ENCODE measurements at places on chromosomes 12 and 14.

GRCh38 chr12:95529693-95530225 is 21.5 kb downstream of the USP44 start:
- DNase-seq, result no peak

GRCh38 chr14:36346052-36346451 is 25.6 kb upstream of the MBIP start:
- DNase-seq, result no peak

DNA sequence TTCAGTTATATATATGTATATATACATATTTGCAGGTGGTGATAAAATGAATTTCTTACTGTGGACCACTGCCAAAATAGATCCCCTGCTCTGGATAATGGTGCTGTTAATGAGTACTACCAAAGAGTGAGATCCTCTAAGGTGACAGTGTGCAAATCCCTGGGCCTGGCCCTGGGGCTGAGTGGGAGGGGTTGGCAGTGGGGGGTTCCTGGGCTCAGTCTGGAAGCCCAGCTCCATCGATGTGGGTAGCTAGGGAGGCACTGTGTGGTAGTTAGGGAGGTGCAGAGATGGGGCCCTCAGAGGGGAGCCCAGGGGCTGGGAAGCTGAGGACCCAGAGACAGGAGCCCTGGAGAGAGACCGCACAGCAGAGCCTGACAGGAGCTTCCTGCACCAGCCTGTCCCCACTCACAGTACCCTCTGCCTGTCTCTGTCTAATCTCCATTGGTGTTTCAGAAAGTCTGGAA is 9.1 kb downstream of the KRT8 start:
- peak; percentile 63 for DNase-seq

- DNase-seq, result no peak
Measured at GRCh38 chr12:132508491-132508740, 18.5 kb downstream of the FBRSL1 start.

- no peak for DNase-seq
Measured at GRCh38 chr14:75125617-75126016, 1.2 kb downstream of the NEK9 start.

DNA sequence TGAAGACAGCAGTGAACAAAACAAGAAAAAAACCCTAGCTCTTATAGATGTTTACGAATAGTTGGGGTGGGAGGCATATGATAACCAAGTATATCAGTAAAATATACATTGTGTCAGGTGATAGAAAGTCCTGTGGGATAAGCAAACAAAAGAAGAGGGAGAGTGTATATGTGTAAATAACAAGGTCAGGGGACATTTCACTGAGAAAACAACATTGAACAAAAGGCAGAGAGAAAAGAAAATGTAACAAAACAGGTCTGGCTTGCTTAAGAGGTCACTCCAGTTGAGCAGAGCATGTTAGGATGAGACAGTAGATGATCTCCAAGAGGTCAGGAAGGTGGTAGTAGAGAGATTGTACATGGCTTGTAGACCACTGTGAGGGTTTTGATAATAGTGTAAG is 304.1 kb downstream of the ACSS3 start:
- no peak for DNase-seq

DNA sequence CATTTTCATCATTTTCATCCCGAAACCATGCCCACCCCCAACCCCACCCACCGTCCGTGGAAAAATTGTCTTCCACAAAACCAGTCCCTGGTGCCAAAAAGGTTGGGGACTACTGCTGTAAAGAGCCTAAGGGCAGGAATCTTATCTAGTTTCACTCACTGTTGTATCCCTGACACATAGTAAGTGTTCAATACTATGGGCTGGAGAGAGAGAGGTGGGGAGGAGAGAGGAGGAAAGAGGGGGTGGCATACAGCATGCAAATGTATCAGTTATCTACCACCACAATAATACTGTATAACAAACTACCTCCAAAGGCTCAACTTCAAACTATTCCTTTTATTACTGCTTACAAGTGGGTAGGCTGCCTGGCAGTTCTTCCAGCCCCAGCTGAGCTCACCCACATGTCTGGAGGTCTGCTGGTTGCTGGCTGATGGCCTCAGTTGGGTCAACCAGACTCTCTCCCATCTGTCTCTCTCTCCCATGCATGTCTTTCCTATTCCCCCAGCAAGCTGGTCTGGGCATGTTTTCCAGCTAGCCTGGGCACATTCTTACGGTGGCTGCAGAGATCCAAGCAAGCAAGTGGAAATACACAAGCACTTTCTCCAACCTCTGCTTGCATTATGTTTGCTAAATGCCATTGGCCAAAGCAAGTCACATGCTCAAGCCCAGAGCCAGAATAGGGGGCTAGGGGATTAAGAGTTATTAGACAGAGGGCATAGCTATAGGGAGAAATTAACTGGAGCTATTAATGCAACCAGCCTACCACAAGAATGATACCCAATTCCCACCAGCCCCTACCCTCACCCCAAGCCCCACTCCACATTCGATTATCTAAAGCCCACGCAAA is 31.6 kb upstream of the FICD start:
- no peak for DNase-seq

GRCh38 chr12:111868676-111869588 is 26.9 kb downstream of the MAPKAPK5 start:
- no peak for DNase-seq

DNA sequence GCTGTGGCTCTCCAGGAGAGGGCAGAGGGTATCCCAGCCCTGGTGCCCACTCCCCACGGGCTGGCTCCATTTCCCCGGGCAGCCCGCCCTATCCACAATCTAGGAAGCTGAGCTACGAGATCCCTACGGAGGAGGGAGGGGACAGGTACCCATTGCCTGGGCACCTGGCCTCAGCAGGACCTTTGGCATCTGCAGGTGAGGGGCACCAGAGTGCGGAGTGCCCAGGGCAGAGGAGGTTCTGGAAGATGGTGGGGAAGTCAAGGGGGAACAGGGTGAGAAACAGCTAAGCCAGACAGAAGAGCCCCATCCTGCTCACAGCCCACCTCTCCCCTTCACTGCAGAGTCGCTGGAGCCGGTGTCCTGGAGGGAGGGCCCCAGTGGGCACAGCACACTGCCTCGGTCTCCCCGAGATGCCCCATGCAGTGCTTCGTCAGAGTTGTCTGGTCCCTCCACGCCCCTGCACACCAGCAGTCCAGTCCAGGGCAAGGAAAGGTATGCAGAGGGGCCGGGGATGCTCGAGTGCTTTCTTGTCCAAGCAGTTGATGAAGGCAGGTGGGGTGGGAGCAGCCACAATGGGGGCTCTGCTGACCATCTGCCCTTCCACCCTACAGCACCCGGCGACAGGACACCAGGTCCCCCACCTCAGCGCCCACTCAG is 10.3 kb downstream of the TNS2 start:
- no peak for DNase-seq

DNA sequence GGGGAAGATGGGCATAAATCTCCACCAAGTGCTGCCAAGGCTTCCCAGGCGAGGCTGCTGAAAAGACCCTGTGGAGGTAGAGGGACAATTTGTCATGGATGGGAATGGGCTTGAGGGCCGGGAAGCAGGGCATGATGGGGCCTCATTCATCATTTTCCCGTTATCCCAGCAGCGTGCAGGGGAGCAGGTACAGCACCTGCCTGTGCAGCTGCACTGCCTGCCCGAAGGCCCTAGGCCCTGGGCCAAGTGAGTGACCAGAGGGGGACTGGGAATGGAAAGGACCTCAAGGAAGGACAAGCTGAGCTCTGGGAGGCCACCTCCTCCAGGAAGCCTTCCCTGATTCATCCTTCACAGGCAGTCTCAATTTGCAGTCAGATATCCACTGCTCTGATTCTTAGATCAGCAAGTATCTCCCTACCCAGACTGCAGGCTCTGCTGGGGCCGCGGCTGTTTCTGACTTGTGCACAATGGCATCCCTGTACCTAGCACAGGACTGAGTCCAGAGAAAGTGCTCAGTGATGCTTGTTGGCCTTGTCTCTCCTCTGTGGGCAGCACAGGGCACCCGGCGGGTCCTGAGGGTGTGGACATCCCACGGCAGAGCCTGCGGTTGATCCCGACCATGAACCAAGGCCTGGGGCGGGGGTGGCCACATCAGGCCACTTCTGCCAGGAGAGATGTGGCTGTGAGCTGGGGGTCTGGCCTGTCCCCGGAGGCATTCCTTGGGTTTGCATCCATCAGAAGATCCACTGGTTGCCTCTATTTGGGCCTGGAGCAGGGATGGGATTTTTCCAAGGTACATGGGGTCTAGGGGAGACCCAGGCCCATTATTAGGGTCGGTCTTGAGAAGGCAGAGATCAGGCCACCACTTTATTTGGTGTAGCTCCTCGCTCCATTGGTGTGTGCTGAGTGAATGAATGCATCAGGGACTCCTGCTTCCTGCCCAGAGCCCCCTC is 167.3 kb upstream of the RTL1 start:
- DNase-seq, result no peak

- DNase-seq, result no peak
Measured at GRCh38 chr14:28321475-28322244, 444.9 kb upstream of the FOXG1 start.

GRCh38 chr12:14510574-14510973 is 57.1 kb downstream of the PLBD1 start:
- DNase-seq, result no peak

- peak; percentile 30 for DNase-seq
Measured at GRCh38 chr12:26614011-26614616, 218.9 kb downstream of the ITPR2 start.

DNA sequence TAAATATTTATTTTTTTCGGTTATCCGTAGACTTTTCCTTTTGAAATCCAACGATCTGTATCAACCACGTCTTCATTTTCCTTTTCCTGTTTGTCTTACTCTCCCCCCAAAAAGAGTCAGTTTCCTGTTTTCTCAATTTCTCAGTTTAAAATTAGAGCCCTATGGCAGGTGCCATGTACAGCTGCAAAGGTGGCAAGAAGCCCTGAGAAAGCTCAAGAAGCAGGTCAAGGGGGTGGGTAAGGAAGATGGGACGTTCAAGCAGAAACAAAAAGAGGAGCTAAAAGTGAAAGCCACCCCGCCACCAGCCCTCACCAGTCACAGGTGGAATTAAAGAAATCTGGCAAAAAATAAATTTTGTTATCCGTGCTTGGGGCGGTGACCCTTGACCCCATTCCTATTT is 26.7 kb downstream of the SLC35E3 start:
- DNase-seq, result no peak

GRCh38 chr12:103583008-103583407 is 4.1 kb upstream of the STAB2 start:
- DNase-seq, result no peak

- no peak for DNase-seq
Measured at GRCh38 chr12:126389220-126389841, 1324.1 kb downstream of the AACS start.

DNA sequence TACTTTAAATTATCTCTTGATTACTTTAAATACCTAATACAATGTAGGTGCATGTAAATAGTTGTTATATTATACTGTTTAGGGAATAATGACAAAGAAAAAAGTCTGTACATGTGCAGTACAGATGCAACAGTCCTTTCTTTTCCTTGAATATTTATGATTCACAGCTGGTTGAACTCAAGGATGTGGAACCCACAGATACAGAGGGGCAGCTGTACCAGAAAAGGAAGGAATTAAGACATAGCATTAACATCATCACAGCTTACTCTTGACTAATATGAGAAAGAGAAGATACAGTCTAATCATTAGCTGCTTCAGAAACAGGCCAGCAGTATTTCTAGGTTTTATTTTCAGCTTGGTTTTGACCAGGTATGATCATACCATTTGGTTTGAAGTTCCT is 34.7 kb upstream of the AP4S1 start:
- DNase-seq, result no peak

DNA sequence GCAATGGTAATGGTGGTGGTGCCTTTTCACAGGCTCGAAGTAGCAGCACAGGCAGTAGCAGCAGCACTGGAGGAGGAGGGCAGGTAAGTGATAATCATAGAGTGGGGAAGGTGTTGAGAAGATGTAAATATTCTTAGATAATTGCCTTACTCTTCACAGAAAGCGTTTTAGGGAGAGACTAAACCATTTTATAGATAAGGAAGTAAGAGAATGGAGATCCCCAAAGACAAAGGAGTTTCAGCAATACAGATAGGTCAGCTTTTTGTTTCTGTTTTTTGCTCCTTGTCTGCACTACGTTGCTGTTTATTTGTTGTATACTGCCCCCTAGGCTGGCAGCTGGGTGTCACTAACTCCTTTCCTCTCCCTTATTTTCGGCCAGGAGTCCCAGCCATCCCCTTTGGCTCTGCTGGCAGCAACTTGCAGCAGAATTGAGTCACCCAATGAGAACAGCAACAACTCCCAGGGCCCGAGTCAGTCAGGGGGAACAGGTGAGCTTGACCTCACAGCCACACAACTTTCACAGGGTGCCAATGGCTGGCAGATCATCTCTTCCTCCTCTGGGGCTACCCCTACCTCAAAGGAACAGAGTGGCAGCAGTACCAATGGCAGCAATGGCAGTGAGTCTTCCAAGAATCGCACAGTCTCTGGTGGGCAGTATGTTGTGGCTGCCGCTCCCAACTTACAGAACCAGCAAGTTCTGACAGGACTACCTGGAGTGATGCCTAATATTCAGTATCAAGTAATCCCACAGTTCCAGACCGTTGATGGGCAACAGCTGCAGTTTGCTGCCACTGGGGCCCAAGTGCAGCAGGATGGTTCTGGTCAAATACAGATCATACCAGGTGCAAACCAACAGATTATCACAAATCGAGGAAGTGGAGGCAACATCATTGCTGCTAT is 2.0 kb downstream of the SP1 start:
- peak; percentile 55 for DNase-seq

- no peak for DNase-seq
Measured at GRCh38 chr14:31159682-31160296, 47.8 kb downstream of the HECTD1 start.

- no peak for DNase-seq
Measured at GRCh38 chr14:85483652-85484051, 46.3 kb upstream of the FLRT2 start.

DNA sequence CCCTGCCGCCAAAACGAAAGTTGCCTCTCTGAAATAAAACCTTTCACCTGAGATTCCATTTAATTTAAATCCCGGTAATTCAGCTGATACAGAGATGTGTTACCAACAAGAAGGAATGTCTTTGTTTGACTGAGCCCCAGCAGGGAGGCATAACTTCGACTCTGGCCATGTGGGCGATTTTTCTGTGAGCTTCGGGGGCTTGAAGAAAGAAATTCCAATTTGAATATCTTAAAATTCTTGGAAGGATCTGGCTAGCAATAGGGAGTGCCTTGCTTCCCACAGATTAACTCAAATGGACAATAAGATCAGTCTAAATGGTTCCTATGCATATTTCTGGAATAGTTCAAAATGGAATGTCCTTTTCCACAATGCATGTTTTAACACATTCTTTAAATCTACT is 252.5 kb upstream of the TMPO start:
- no peak for DNase-seq
